ENCODE measurements at places on chromosomes 7 and 10. TPM values are rescaled to one million over a fixed set of nuclear protein-coding genes. Genes with fewer than 3 reads are reported as not detected.

The WNT16 gene
- total RNA-seq: not detected

The IGF2BP3 gene
- total RNA-seq: 0.85 TPM

DNA sequence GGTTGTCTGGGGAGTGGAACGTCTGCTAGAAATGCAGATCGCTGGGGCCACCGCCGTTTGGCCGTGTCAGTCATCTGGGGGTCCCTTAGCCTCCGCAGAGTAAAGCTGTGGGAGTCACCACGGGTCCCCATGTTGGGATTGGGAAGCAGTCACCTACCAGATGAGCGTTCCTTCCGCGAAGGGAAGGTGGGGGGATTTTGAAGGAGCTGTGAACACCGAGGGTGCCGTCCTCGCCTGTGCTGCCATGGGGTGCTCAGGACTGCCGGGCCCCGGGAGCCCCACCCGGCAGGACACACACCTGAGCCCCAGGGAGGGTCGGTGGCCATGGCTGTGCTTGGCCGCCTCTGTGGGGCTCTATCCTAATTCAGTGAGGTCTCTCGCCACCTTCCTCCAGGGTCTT lies 46.2 kb upstream of the AP5Z1 start:
- no peak for DNase-seq

GRCh38 chr10:30368065-30368718 lies 19.1 kb upstream of the MTPAP start:
- DNase-seq: no peak

GRCh38 chr10:97759158-97759887 lies 12.5 kb downstream of the SFRP5 start:
- peak; percentile 78 for DNase-seq

DNA sequence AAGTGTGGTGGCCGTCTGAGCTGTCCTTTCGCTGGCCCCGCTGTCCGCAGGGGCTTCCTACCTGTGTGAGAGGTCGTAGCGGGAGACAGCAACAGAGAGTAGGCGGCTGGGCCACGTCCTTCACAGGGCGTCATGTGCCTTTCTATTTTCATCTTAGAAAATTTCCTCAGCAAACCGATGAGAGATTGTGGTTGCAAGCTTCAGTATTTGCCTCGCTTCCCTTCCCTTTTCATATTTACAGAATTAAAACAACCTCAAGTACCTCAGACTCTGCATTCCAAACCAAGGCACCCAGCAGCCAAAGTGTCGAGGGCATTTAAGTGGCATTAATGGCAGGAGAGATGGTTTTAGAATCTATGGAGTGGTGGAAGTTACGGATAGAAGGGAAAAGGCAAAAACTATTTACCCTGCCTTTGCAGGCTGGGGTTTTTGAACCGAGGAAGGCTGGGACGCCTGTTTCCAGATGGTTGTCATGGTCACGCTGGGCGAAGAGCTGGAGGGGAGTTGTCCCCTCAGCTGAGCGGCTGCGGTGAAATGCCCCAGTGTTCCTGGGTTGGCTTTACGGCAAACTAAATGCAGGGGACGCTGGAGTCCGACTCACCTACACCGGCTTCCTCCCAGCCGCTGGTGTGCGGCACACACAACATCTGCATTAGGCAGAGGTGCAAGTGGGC lies 41.9 kb downstream of the WIPI2 start:
- DNase-seq: peak; percentile 58
